Stimulated activated CD8-positive, alpha-beta memory T cell treated with anti-CD3 and anti-CD28 coated beads, Interleukin-4, amount 100 ng/mL, for 1 hour (primary cell): ENCODE measurements at places on chromosomes 6 and 20.

DNA sequence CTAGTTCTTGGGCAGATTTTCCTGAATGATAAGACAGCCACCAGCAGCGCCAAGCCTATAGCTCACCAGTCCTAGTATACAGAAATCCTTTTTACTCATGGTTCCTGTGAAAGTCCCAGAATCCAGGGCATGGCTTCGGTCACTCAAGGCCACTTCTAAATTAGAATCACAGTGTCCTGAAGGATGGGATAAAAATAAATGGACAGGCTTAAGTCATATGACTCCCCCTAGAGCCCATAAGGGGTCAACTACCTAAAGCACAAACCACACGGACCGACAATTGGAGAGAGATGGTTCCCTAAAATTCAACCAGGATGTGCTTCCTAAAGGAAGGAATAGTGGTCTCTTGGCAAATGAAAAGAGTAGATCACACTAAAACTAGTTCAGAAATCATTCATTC, 404.1 kb upstream of the PLCB4 start:
- DNase-seq, result no peak

DNA sequence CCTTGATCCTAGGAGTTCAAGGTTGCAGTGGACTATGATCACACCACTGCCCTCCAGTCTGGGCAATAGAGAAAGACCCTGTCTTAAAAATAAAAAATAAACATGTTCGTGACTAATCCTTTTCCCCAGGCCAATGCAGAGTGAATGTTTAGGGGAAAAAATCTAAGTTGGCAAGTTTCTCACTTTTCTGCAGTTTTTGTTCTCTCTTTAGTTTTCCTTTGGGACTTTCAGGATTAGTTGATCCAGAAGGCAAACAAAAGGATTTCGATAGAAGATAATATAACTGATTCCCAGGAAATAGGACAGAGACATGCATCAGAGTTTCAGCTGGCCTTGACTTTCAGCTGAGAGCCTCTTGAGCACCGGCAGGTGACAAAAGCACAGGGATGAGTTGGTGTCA, 53.3 kb downstream of the SOD2 start:
- DNase-seq, result no peak

- no peak for DNase-seq
These were observed 1006.8 kb upstream of the MANEA start for GRCh38 chr6:94570581-94570980.

DNA sequence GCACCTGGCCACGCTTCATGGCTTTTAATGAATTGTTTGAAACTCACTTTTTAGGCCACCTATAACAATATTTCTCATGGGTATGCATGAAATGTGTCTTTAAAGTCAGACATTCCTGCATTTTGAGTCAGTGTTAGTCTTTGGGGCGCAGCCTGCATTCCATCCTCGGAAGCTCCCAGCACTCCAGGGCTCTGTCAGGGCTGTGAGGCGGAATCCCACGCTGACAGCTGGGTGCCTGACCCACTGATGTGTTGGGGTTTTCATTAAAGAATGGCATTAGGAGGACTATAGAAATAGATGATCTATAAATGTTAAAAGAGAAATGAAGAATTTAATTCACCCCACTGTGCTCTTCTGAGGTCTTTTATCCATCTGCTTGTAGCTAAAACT, 16.2 kb upstream of the CLDN20 start:
- no peak for DNase-seq

DNA sequence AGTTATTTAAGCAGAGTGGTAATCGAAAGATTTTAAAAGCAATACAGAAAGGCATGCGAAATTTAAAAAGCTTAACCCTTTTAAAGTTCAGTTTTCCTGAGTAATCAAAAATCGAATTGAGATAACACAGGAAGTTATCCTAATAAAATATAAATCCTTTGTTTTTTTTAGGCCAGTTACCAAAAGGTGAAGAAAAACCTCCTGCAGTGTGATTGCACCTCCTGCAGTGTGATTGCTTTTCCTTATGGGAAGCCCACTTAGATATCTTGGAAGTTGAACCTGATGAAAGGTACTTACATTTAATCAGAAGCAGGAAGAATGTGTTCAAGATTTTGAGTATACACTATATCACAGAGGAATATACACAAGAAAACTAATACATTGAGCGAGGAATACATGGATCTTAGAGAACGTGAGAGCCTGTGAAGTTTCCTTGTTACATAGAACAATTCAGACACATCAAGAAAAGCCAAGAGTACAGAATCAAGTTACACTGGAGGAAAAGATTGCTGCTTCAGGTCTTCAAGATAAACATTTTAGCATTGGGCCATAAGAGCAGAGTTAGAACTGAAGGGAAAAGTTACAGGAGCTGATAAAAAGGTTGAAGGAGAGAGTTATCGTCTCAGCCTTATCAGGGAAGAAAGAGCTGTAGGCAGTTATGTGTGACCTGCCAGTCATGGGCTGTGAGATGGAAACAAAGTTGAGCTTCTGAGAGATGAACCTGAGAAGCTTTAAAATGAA, 7.7 kb upstream of the TMEM181 start:
- no peak for DNase-seq
